T-helper 2 cell treated with Interferon-gamma antibody and Interleukin-4, amounts not matched to agents 5 μg/mL and 100 μg/mL, for 36 hours (primary cell): ENCODE measurements at places on chromosomes 12 and 14.

GRCh38 chr14:52179141-52179790, 88.2 kb upstream of the PTGDR start:
- DNase-seq, result no peak

- DNase-seq, result no peak
These were observed 97.8 kb downstream of the VRK1 start for GRCh38 chr14:96894966-96895365.

GRCh38 chr14:36582011-36582873, at the start of gene NKX2-8:
NKX2-8 (minus strand) TSS chr14:36582614; CDS start chr14:36582389, 225 bp downstream.
- DNase-seq, result no peak

GRCh38 chr14:36514278-36515104, 5.5 kb downstream of the NKX2-1 start:
- no peak for DNase-seq

DNA sequence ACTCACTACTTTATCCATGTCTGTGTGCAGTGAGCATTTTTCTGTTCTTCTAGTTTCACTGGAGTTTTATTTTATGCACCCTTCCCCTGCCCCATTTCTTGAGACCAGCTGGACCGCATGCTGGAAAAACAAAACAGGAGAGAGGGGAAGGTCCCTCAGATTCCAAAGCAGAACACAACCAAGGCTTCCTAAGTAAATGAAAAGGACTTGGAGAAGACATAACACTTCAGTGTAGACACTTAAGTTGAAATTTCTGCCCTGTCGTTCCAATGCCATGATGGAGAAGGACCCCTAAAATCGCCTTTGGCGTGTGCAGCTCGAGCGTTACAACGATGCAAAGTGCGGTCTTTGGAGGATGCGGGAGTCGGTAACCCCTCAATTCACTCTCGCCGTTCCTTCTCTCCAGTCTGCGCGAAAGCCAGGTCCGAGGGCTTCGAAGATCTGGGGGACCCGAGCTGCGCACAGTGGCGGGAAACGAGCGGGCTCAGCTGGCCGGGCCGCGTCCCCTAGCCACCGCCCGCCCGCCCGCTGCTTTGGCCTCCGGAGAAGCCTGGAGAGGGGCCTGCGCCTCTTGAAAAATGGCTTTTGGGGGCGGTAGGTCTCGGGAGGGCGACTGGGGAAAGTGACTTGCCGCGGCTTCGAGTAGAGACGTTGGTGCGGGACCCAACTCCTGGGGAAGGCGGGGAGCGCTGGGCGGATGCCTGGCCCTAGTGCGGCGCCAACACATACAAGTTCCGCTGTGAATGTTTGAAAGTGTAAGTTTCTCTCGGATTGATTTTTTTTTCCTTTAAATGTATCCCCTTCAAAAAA, 11.2 kb upstream of the HOXC13 start:
- no peak for DNase-seq

GRCh38 chr14:22448035-22448904, 140.8 kb downstream of the DAD1 start:
- DNase-seq, result no peak

- DNase-seq, result no peak
These were observed 49.4 kb upstream of the BCL11B start for GRCh38 chr14:99321236-99321925.

DNA sequence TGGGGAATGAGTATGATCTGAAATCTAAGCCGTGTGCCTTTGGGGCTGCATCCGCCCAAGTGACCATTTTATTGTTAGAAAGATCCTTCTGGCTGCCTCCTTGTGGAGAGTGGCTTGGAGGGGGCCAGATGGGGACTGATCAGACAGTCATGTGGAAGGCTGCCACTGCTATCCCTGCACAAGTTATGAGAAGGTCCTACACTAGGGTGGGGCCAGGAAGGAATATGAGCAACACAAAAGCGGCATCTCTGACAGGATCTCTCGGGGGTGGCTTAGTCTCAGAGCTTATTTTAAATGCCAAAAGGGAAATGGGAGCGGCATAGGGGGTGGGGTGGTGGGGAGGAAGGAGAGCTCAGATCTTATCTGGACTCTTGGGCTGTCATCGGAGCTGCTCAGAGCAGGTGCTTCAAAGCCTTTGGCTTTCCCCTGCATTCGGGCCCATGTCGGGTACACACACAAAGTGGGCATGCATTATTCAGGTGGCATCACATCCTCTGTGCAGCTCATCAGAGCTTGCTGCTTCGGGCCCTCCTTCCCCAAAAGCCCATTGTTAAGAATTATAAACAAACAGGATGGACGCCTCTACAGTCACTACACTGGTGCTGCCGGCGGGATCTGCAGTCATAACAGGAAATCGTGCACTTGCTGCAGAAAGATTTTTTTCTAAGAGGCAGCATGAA, 805.4 kb downstream of the VRK1 start:
- peak; percentile 66 for DNase-seq

DNA sequence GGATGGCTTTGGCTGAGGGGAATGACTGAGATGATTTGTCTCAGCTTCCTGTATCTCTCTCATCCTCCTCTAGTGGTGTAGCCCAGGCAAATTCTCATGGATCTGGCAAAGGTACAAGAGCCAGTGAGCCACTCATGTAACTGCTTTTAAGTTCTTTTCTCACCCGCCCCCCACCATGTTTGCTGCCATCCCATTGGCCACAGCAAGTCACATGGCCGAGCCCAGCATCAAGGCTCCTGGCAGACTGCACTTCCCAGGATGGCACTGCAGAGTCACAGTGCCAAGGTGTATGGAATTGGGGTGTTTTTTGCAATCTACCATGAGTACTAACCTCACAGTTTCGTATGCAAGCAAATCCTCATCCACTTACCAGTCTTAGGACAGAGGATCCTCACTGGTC, 50.9 kb downstream of the CHST11 start:
- DNase-seq, result no peak

- DNase-seq, result no peak
These were observed 512 bp upstream of the RND1 start for GRCh38 chr12:48866052-48866711.

- peak; percentile 47 for DNase-seq
These were observed at the start of gene HIP1R for GRCh38 chr12:122834921-122835749. HIP1R (plus strand) TSS chr12:122835457; CDS start chr12:122835551, 94 bp downstream.

DNA sequence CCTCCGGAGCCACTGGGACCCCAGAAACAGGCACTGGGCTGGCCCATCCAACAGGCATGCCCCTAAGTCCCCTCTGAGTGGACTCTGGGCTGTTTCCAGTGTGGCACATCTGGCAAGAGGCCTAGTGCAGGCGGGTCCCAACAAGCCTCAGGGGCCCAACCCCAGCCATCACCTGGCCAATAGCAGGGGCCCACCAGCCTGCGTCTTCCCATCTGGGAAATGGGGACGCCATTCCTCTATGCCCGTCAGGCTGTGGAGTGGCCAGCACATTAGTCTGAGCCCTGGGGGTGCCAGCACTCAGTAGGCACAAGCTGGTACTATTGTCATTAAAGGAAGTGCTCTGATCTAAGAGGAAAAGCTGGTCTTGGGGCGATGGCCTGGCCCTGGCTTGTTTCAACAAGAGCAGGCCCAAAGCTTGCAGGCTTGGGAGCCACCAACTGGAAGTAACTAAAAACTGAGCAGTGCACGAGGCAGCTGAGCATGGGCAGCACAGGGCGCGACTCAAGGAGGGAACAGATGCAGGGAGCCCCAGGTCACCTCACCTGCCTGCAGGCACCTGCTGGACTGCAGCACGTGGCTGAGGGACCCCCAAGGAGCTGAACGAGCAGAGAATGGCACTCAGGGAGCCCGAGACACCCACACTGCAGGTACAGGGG, 8.4 kb downstream of the DEGS2 start:
- DNase-seq, result no peak

- DNase-seq, result no peak
These were observed 82.2 kb downstream of the DRAM1 start for GRCh38 chr12:101959607-101960006.

DNA sequence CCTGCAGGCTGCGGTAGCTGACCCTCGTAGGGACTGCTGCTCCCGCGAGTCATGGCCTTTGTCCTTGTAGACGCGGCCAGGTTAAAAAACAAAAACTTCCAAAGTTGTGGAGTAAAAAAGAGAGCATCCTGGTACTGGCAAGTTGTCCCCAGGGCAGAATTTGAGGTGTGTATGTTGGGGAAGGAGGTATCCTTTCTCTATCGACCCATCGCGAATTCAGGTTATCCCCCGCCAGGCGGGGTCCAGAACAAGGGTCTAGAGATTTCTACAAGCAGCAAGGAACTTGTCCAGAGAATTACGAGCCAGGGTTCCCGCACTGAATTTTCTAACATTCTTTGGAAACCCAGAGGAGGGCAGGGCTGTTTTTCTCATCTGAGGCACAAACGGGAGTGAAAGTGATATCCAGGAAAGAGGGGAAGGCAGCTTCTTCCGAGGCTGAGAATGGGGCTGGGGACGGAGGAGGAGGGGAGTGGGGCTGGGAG, 16.3 kb downstream of the TBX3 start:
- no peak for DNase-seq

GRCh38 chr12:24562771-24563431, 386.0 kb downstream of the BCAT1 start:
- no peak for DNase-seq

DNA sequence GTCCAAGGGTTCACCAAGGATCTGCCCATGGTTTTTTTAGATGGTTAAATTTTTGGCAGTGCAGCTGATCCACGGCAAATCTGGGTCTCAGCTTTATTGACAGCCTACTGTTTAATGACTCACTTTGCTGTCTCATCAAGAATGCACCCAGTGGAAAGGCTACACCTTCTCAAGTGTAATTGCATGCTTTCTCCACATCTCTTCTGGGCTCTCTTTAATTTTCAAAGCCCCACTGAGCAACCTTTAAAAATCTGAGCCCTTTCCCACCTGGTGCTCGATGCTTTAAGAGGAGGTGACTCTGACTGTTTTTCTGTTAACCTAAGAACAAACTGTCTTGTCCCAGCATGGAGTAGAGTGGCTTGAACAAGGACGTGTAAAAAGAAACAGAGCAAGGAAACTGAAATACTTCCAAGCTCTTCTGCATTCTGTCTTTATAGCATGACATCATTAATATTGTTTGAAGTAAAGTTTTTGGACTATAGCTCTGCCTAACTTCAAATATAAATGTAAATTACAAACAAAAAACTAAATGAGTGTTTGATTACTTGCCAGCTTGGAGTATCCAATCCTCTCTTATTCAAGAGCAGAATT, 214.2 kb upstream of the KRR1 start:
- DNase-seq, result no peak

GRCh38 chr12:69046920-69047319, 113.9 kb upstream of the CPM start:
- no peak for DNase-seq

DNA sequence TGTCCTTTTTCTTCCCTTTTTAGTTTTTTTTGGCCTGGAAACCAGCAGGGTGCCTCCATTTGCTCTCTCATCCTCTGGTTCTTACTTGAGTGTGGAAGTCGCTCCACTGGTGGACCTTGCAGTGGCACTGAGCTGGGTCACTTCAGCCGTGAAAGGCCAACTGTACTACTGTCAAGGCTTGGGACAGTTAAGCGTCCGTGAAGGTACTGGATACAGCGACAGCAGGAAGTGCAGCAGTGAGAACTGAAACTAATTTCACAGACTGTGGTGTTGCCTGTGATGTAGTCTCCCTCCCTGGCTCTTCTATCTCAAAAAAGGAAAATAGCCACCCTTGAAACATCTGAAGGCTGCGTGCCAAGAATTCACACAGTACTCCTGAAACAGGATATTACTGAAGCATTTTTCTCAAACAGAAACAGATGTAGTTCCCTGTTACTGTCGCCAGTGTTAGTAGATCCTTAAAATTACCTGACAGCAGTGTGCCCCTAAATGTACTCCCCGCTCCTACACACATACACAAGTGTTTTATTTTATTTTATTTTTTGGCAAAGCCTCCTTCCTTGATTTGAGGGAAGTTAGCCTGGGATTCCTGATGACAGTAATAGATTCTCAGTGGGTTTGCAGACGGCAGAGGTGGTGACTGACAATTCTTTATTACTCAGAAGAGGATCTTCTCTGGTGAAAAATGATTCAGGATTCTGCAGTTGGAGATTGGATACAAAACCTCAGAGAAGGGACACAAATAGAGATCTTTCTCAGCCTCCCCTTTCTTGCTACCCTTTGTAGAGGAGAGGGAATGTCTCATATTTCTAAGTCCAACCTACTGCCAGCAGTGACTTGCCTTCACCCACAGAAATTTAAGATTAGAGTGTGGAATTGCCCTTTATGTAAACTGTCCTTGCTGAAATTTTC, 4.4 kb downstream of the SUSD6 start:
- peak; percentile 49 for DNase-seq

DNA sequence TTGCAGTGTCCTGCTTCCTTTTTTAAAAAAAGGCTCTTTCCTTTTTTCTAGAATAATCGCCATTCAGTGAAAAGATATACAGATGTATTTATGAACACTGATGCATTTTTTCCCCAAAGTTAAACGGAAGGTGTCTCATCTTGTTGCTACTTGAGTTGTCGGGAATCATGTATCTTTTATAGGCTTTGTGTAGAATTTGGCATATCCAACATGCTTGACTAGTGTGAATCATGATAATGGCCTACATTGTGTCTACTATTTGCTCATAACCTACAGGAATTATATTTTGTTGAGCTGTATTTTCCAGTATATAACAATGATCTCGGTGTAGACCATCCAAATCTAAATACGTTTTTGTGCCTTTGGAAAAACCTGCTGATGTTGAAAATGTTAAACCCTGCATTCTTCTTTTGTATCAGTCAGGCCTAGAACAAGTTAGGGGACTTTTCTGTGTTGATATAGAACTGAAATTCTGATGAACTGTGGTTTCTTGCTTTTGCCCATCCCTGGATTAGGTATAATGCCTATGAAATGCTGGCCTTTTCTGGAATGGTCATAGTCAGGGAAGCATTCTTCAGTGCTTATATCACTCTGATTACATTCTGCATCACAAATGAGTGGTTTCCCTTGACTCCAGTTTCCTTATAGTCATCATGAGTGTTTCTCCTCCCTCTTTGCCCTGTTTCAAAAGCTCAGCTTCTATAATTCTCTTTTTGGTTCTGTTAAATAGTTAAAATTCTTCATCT, 10.8 kb downstream of the BMAL2 start:
- DNase-seq, result no peak

- DNase-seq, result no peak
These were observed 108.8 kb downstream of the RBM19 start for GRCh38 chr12:113857371-113857770.

GRCh38 chr12:25089738-25090137, 105.2 kb downstream of the DNAI7 start:
- DNase-seq, result no peak

GRCh38 chr12:131091413-131091975, 137.8 kb downstream of the ADGRD1 start:
- peak; percentile 81 for DNase-seq

DNA sequence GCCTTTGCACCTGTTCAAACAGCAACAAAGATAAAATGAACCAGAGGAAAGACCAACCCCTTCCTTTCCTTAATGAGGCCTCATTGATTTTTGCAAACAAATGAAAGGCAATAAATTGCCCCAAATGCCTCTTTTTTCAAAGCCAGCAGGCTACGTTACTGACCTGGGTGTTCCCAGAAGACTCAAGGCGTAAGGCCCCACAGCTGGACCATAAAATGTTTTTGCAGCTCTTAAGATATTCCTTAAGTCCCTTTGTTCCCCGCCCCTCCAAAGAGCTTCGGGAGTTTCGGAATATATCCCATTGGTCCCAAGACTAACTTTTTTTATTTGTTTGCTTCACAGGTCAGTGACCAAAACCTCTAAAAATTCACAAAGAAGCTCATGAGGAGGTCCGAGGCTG, 462.9 kb upstream of the PRICKLE1 start:
- DNase-seq, result no peak
